MV-4-11 (cell line): ENCODE measurements at places on chromosomes 2 and 18.
A peak's percentile ranks its signal among the peaks of the same experiment; 100 is the strongest.

DNA sequence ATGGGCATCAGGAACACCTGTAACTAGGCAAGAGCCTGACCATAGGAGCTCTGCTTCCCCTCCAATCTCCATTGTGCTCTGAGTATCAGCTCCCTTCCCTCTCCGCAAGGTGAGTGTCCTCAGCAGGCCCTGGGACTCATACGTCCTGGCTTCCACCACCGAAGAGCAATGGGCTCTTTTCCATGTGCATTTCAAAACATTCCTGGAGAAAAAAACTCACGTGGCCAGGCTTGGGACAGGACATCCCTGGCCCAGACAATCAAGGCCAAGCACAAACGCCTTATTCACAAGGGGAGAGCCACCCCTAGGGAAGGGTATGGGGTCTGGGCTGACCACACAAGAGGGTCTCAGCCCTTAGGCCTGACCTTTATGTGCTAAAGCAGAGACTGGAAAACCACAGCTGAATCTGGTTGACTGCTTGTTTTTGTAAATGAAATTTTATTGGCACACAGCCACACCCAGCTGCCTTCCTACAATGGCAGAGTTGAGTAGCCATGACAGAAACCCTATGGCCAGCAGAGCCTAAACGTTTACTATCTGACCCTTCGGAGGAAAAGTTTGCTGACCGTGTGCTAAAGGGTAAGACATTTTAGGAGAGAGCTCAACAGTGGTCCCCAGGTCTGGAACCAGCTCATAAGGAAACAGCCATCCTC, 175.7 kb upstream of the ARL4C start:
- DNase-seq, result no peak

DNA sequence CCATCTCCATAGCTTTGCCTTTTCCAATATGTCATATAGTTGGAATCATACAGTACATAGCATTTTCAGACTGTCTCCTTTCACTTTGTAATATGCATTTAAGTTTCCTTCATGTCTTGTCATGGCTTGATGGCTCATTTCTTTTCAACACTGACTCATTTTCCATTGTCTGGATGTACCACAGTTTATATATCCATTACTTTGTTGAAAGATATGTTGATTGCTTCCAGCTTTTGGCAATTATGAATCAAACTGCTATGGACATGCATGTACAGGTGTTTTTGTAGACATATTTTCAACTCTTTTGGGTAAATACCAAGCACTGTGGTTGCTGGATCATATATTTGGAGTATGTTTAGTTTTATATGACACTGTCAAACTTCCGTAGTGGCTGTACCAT, 26.3 kb downstream of the ACSL3 start:
- no peak for DNase-seq

DNA sequence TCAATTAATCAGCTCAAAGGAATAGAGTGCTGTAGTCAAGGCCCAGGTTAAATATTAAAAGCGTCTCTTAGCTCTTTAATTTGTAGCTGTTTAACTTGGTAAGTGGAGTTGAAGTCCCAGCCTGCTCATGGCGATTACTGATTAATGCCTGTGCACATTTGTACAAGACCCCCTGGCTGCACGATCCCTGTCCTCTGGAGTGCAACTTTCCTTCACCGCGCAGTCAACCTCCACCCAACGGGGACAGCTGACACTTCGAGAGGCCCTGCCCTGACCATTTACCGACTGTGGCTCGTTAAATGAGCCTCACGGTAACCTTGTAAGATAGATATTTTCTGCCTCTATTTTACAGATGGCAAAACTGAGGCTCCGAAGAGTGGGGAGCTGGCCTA, 5.5 kb upstream of the CYS1 start:
- DNase-seq, result no peak

GRCh38 chr2:160984426-160985077, 175.7 kb upstream of the TANK start:
- DNase-seq, result no peak

DNA sequence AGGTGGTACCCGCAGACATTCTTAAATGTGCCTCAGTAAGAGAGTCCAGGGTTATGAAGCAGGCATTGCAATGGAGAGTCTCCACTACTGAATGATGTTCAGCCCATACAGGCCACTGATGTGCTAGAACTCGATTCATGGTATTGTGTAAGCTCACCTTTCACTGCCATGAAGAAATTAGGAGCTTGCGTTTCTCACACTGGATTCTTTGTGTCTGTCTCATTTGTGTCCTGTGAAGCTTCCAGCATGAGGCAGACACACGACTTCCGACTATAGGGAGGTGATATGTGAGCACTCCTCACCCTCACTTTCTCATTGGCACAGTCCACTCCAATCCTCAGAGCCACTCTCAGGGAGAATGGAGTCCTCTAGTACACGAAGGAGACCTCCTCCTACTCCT, 677.4 kb upstream of the RAB6C start:
- no peak for DNase-seq

- DNase-seq, result no peak
Measured at GRCh38 chr2:216596980-216597509, 36.2 kb upstream of the IGFBP2 start.

GRCh38 chr2:22037274-22037673, 913.5 kb downstream of the TDRD15 start:
- DNase-seq, result no peak

GRCh38 chr18:76491473-76491775, 3.6 kb downstream of the ZNF516 start:
- DNase-seq, result peak; percentile 53

GRCh38 chr2:11227595-11227994, 72.3 kb downstream of the SLC66A3 start:
- DNase-seq, result no peak

GRCh38 chr2:61759718-61760117, 94.1 kb downstream of the FAM161A start:
- DNase-seq, result no peak

GRCh38 chr2:149061133-149061745, 22.7 kb downstream of the LYPD6B start:
- no peak for DNase-seq

DNA sequence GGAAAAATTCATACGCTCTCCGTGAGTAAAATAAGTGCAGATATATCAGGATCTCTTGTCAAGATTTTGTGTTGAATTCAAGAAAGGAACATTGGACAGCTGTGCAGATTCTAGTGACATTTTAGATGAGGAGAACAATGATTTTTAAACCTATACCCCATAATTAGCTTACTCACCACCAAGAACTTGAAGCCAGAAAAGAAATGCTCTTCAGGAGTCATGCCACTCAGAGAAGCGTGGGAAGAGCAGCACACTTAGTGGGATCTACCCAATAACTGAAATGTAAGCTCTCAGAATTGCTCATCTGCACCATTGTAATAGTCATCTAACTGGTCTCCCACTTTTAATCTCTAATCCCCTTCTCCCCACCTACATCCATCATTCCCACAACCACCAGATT, 9.2 kb upstream of the ERMN start:
- DNase-seq, result no peak

DNA sequence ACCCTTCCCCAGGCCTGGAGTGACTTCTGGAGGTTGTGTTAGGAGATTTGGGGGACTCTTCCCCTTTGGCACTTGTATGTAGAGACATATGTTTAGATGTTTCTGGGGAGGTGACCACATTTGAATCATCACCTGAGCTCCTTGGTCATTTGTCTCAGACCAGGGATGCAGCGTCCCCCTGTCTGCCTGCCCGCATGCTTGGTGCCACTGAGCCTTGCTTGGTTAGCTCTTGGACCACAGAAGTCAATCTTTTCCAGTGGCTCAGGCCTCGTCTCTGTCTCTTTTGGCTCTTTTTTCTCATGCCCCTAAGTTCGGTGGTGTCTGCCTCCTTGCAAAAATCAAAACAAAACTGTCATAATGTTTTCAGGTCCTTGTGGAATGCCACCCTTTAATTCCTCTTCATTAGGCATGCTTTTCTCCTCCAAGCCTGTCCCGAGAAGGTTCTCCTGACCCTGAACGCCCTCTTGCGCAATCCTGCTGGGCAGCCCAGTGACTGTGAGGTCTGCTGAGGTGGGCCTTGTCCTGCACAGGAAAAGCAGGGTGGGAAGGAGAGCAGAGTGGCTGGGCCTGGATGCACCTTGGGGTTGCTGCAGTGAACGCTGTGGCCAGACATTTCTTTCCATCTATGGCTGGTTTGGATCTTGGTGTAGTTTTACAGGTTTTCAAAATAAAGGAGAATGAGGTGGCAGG, 24.9 kb downstream of the GLI2 start:
- no peak for DNase-seq

DNA sequence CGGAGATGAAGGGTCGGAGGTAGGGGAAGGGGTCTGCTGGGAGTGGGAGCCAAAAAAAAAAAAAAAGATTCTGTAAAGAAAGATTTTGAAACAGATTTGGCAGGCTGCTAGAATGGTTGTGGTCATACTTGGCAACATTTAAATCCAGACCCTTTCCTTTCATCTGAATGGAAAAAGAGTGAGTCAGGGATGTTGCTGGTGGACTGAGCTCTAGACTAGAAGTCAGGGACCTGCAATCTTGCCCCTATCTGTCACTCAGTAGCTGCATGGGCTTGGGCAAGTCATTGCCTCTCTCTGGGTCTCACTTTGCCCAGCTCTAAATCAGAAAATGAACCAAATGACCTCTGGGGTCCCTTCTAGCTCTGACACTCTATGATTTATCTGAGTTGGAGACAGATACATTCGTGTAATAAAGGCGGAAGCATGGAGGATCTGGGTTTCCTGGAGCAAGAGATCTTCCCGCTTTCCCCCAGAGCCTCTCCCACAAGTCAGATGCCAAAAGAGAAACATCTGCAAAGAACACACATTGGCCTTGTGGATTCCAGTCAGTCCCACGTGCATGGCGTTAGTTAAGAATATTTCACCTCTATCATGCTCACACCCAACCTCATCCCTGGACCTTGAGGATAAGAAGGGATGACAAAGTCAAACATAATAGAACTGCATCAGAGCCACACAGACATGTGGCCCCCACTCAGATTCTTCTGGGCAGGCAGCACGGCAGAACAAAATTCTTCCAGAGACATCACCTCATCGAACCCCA, 58.5 kb downstream of the ADD2 start:
- no peak for DNase-seq

DNA sequence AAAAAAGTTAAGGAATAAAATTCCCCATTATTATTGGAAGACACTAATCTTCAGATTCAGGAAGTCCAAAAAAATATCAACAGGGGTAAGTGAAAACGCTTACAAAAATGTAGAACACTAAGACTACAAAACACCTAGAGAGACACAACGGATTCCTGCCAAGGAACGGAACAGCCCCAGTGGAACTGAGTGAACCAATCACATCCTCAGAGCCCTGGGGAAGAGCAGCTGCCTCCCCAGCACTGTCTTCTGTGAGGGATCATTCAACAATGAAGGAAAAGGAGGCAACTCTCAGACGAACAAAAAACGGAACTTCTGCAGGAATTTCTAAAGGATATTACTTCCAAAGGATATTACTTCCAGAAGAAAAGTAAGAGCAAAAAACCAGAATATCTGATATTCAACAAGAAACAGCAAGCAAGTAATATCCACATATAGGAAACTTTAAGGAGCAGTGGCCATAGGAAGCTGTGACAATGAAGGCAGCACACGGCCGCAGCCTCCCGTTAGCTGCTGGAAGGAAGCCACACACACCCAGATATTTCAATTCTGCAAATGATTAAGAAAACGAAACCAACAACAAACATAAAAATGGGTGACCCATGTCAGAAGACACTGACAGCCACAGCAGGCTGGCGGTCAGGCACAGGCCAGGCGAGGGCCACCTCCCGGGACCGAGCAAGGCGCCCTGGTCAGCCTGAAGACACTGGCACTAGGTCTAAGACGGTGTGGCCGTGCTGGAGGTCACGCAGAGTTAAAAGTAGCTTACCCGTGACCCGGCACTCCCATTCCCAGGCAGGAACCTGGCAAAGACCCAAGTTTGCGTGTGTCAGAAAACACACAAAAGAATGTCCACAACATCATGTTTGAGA, 81.8 kb downstream of the HDAC4 start:
- DNase-seq, result peak; percentile 56
